ENCODE measurements at places on chromosomes 2 and 18.

DNA sequence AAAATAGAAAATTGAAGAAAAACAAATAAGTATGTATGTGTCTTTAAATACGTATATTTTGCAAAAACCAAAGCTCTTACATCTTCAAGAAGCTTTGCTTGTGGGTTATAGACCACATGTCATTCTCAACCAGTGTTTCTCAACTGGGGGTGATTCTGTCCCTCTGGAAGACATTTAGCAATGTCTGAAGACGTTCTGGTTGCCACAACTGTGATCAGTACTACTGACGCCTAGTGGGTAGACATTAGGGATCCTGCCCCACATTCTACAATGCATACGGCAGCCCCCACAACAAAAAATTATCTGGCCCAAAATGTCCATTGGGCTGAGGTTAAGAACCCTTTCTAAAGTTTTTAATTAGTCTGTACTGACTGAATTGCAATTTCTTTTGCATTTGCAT, 48.4 kb downstream of the UNC50 start:
- no peak for DNase-seq

- no peak for DNase-seq
Observed at GRCh38 chr2:68971591-68972231, 2.7 kb upstream of the GKN1 start.

- DNase-seq: no peak
Observed at GRCh38 chr2:23534771-23535170, 149.8 kb downstream of the KLHL29 start.

GRCh38 chr2:203710226-203710625, 3.8 kb downstream of the CD28 start:
- DNase-seq: no peak

DNA sequence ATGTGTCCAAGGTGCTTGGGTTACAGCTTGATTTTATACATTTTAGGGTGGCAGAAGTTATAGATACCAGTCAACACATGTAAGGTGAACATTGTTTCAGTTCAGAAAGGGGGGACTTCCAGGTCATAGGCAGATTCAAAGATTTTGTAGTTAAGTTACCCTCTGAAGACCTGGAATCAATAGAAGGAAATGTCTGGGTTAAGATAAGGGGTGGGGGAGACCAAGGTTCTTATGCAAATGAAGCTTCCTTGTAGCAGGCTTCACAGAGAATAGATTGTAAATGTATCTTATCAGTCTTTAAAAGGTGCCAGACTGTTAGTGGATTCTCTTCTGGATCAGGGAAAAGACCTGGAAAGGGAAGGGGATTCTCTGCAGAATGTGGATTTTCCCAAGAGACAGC, 42.4 kb downstream of the BMPR2 start:
- no peak for DNase-seq

DNA sequence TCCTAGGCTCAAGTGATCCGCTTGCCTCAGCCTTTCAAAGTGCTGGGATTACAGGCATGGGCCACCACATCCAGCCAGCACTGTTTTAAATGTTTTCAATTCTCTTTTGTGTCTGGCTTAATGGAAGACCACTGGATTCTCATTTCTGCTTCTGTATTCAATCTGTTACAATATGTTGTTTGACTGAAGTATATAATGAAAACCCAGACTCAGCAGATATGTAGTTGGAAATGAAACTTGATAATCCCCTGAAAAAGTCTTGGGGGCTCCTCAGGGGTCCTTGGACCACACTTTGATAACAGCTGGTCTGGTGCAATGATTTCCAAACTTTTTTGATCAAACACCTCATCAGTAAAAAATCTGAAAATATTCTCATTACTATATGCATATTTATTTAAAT, 132.7 kb downstream of the ATAD2B start:
- DNase-seq: no peak

DNA sequence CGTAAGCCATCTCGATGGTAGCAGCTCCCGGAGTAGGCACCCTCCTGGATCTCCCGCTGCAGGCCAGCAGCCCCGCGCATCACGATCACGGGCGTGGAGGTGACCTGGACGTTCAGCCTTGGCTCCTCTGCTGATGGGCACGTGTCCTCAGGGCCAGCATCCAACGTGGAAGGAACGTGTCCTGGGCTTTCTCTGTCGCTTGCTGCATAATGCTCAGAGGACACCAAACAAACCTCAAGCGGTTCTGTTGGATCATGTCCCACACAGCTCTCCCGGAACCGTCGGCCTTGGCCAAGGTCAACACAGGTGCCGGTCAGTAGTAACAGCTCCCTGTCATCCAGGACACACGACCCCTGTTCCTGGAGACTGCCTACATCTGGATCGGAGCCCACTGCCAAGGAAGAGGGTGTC, 23.1 kb downstream of the PASK start:
- no peak for DNase-seq

- no peak for DNase-seq
Observed at GRCh38 chr2:191797942-191798876, 48.7 kb downstream of the CAVIN2 start.

DNA sequence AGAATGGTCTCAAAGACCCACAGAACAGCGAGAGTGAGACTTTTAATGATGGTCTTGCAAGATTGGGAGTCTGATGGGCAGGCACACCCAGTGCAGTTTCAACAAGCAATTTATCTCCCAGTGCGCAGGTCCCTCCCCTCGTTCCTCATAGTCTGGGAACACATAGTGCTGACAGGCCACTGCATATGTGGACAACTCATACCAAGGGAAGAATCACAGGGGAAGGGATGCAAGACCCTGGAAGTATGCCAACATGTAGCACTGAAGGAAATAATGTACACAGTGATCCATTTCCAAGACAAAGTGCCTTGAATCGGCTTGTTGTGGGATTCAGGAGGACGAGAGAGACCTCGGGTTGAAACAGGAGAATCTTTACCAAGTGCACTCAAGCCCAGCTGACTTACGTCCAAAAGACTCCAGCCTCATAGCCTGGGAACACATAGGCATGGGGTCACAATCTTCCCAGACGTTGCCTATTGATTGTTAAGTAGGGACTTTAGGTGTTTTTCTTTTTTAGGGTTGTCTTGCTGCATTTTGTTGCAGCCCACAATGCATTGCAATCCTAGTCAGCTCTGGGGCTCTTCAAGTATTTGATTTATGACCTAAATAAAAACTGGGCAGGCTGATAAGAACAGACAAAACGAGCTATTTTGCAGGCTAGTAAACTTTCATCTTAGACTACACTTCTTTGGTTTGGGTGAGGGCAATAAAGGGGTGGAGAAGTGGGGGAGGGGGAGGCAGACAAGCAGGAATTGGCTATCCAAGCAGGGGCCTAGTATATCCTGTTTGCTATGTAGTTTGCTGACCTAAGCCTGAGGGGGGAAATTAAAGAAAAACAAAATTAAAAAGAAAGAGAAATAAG, 24.7 kb upstream of the SERPINB5 start:
- DNase-seq: no peak

DNA sequence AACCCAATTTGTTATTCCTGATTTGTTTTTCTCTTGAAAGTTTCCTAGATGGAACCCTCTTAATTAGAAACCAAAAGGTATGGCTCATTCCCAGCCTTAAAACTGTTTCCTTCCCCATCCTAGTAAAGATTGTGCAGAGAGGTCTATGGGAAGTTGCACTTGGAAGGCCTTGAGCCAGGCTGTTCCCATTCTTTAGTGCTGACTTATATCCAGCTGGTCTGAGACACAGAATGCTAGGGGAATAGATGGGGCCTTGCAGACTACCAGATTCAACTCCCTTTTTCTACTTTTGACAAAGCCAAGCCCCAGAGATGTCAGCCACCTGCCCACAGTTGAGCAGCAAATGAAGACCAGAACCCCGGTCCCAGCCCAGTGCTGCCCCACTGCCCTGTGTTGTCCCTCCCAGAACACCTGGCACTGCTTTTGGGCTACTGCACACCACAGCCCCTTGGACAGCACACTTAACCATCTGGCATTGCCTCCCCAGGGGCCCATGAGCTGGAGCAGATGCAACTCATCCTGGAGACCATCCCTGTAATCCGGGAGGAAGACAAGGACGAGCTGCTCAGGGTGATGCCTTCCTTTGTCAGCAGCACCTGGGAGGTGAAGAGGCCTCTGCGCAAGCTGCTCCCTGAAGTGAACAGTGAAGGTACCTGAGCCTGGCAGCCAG, 98.2 kb downstream of the MRO start:
- DNase-seq: no peak

- no peak for DNase-seq
Observed at GRCh38 chr2:108640731-108641130, 78.6 kb upstream of the RANBP2 start.

GRCh38 chr18:62018034-62018758, 125.4 kb upstream of the RNF152 start:
- no peak for DNase-seq

DNA sequence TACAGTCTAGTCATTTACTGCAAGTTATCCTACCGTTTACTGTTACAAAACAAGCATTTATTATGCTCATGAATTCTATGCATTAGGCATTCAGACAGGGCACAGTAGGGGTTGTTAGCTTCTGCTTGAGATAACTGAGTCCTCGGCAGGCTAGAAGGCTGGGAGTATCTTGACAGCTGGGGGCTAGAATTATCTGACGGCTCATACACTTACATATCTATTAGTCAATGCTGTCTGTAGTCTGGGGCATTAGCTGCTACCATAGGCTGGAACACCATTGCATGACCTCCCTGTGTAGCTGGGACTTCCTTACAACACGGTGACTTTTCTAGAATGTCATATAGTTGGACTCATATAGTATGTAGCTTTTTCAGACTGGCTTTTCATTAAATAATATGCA, 61.9 kb upstream of the ALK start:
- DNase-seq: no peak

DNA sequence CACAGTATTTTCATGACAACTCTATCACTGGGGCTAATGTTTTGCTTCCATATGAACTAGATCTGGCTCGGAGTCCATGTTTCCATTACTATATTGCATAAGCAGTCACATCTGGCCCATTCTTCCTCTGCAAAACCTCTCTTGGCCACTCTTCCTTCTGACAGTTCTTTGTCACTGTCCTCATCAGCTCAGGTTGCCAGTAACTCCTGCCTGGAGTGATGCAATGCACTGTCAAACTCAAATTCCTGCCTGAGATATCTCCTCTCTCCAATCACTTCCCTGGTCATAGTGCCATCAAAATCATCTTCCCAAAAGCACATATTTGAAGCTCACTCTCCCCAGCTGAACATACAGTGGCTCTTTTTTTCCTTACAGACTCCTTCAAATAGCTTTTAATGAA, 66.1 kb downstream of the COLEC12 start:
- no peak for DNase-seq

DNA sequence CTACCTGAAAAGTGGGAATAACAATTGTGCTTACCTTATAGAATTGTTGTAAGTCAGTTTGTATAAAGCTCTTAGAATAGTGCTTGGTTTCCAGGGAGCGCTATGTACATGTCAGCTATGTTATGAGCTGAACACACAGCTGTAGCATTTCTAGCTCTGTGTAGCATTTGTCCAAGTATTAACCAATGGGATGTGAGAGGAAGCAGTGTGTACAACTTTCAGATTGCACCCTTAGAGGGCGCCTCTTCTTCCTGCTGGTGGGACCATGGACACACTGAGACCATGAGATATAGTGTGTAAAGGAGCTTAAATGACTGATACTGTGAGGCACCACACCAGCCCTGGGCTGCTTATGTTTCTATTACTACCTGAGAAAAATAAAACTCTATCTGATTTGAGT, 380.2 kb downstream of the LNPK start:
- DNase-seq: no peak

DNA sequence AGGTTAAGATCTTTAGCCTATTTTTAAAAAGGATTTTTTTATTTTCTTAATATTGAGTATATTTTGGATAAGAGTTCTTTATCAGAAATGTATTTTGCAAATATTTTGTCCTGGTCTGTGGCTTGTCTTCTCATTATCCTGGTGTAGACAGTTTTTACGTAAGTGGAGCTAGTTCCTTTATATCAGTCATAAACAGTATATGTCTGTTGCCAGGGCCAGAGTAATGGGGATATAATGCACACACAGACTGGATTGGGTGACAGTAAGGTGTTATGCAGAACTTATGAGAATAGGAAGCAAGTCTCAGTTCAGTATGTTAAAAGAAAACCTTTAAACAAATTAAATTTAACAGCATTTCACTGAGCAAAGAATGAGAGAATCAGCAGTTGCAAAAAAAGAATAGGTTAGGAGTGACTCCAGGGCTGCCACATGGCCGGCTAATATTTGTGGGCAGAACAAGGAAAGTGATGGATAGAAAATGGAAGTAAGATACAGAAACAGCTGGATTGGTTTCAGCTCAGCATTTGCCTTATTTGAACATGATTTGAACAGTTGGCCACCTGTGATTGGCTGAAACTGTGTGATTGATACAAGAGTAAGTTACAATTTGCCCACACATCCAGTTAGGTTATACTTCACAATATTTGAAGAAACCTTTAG, 61.1 kb upstream of the ZNG1B start:
- DNase-seq: no peak

GRCh38 chr2:2191110-2191707, 139.9 kb downstream of the MYT1L start:
- no peak for DNase-seq

GRCh38 chr2:11681722-11682589, 12.0 kb upstream of the NTSR2 start:
- DNase-seq: peak; percentile 4

DNA sequence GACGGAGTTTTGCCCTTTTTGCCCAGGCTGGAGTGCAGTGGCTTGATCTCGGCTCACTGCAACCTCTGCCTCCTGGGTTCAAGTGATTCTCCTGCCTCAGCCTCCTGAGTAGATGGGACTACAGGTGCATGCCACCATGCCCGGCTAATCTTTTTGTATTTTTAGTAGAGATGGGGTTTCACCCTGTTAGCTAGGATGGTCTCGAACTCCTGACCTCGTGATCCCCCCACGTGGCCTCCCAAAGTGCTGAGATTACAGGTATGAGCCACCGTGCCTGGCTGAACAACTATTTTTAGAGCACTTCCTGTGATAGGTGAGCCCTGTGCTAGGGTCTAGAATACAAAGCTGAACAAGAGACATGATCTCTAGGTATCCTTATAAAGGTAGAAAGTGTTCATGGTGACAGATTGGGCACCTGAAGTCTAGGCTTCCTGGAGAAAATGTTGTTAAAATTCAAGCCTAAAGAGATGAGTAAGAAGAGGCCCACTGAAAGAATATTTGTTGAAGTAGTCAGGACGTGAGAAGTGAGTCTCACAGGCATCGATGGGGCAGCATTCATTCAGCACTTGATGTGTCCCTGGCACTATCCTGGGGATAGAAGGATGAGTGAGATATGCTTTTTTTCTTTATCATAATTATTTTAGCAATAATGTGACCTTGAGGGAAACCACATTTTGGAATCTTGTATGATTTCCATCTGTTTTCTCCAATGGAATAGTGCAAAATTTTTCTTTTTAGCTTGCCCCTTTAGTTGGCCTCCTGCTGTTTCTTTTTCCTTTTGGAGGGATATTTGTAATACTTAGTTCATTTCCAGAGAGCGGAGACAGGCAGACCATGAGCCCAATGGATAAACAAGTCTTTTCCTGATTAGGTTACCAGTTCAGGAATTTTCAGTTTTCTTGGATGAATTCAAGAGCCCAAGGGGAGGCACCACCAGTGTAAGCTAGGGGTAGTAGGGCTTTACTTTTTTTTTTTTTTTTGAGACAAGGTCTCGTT, 5.1 kb downstream of the ZNF236 start:
- DNase-seq: no peak
